ENCODE measurements at places on chromosomes 12 and 14. TPM values are rescaled to one million over a fixed set of nuclear protein-coding genes. Genes with fewer than 3 reads are reported as not detected.

The TIMELESS gene
- 10.5 TPM for total RNA-seq

The TAS2R19 gene
- 1.7 TPM for total RNA-seq

The GPR135 gene
- 0.39 TPM for total RNA-seq

The UNC119B gene
- 17.6 TPM for total RNA-seq

The RTN1 gene
- under 0.01 TPM for total RNA-seq

The C12orf75 gene
- 15.4 TPM for total RNA-seq

The PTPRB gene
- 113 TPM for total RNA-seq

Measured in dermis microvascular lymphatic vessel endothelial cell (primary cell).